ENCODE measurements at places on chromosomes 1 and 21. TPM values are rescaled to one million over a fixed set of nuclear protein-coding genes. Genes with fewer than 3 reads are reported as not detected.

- DNase-seq, result no peak
These were observed 27.7 kb downstream of the RRAGC start for GRCh38 chr1:38831731-38832369.

DNA sequence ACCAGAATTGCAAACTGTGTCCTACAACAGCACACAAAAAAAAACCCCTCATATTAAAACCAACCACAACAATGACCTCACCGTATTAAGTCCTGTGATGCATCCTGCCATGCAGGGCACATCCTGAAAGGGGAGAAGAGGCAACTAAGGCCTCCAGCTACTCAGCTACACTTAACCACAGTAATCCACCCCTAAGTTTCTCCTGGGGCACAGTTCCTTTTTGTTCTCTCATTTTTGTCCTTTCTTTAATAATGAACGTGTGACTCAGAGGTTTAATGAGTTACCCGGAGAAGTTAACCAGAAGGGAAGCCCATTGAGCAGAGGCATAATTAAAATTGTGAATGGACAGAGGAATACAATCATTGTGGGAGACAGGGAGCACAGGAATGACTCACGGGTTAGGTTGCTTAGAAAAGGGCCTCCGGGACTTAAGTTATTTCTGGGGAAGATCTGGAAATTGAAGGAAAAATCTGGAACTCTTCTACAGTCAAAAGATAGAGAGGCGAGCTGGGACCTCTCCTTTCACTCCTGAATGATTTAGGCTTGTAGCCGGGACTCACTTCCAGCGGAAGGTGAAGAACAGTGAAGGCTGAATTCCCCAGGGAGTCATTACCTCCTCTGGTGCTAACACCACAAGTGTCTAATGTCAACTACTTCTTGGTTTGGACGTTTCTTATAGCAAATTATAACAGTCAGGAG is 36.9 kb upstream of the HIVEP3 start:
- no peak for DNase-seq

GRCh38 chr1:63686696-63687095 is 87.1 kb upstream of the ROR1 start:
- DNase-seq, result no peak

DNA sequence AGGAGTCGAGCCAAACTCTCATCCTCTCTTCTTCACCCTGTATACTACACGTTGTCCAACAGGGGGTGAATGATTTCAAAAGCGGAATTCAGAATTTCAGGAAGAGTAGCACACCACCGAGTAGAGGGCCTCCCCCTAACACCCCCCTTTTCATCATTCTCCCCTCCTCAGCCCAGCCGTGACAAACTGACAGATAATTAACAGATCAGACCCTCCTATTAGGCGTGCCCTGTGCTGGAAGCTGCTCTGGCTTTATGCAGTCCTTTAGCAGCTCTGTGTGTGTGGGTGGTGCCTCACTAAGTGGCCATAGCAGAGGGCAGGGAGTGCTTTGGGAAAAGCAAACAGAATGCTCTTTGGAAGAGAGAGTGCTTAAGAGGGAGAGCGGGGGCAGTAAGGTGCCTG is 44.3 kb downstream of the PEX14 start:
- no peak for DNase-seq

DNA sequence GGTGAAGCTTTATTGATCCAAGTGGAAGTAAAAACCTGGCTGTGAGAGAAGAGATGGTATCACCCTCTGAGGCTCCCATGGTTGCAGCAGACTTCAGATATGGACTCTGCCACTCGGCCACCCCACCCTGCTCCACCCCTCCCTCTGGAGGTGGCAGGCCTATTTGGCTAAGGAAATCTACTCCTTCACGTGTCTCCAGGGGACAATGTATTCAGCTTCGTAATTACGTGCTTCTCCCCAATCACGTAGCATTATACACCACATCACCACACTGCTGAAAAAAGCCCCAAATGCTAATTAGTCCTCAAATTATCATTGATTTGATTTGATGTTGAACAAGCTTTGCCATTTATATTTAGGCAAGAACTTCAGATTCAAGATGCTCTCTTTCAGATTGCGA is 220.7 kb downstream of the OMA1 start:
- no peak for DNase-seq

The IRF6 gene
- total RNA-seq, result 2.8 TPM
